Fibroblast of skin of abdomen (primary cell): ENCODE measurements at places on chromosomes 3 and 15.

DNA sequence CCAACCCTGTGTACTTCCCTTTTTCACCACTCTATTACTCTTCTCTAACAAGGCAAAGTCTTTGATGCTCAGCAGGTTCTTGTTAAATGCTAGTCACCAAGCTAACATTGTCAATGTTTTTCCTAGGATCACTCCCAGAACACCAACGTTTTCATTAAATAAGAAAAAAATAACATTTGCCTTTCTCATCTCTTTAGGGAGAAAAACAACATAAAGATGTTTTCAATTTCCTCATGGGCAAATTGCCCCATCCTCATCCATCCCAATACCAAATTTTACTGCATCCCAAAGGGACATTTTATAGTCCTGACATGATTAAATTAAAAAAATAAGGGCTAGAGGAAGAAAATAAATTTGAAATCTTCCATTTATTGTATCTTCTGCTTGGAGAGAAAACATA, 106.5 kb downstream of the SUCNR1 start:
- peak; percentile 37 for DNase-seq

GRCh38 chr3:107110596-107111305, 266.5 kb upstream of the CCDC54 start:
- no peak for DNase-seq

DNA sequence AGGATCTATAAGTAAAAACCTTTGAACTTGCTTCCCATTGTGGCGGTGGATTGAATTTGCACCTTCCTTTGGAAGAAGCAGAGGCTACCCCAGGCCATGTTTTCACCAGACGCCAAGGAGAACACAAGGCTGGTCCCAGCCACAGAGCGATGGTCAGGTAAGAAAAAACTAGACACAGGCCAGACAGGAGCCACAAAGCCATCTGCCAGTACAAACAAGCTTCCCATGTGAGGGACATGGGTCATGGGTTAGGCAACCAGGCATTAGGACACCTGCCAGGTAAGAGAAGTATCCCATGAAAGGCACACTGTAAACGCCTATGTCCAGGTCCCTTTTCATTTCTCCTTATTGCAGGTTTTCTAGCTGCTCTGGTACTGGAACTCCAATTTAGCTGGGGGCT, 190.2 kb downstream of the KLF13 start:
- no peak for DNase-seq

DNA sequence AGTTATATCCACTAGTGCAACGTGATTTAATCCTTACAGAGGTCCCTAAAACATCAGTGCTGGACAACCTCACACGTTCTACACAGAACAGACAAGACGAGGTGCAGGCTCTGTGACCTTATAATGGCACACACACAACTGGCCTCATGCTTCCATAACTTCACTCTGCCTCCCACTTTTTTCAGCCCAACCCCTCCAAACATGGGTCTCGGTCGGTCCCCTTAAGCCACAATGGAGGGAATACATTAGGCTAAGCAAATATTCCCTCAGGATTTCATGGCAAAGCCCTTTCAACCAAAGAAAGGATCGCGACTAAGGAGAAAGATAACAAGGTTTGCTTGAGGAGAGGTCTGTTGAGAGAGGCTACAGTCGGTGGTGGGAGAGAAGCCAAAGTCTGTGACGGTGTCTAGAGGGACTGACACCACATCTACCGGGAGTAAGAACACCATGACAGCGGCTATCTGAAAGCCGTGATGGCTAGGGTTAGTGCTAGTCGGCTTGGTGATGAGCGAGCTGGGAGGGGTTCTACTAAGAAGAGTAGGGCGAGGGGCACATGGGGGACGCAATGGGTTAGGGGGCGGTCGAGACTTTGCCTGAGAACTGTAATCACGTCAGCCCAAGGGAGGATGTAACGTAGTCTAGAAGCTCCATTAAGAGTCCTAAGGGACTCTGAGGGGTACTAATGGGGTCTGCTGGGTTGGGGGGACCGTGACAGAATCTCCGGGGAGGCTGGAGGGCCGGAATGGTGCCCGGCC, 1.0 kb downstream of the MYO9A start:
- DNase-seq: peak; percentile 6

DNA sequence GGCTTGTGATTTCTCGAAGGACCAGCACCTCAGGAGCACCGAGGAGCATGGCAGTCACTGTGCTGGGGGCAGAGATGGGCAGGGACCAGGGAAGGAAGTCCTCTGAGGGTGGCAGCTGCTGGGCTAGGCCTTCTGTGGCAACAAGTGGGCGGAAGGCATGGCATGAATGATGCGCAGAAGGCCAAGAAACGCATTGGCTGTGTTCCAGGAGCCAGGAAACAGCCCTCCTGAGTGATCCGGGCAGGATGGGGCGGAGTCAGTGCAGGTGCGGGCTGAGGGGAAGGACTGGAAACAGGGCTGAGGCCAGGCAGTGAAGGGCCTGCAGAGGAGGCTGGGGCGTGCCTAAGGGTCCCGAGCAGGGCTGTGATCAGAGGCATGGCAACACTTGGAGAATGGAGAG, 23.6 kb downstream of the MRPS11 start:
- DNase-seq: no peak

DNA sequence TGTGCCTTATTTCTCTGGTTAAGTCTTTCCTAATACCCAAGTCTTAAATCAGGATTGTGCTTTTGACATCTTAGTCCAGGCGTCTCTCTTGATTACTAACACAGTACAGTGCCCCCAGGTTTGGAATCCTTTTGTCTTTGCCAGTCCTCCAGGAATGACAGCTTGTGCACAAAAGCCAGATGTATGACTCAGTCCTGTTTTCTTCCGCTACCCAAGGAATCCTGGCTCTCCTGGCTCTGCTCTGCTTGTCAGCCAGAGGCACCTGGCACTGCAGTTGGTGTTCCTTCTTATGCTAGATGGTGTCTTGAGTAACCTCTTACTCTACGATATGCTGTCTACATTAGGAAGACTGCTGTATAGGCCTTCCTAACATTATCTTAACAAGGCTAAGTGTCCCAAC, 728.2 kb upstream of the NECTIN3 start:
- peak; percentile 56 for DNase-seq

- DNase-seq: no peak
These were observed 247.1 kb upstream of the LMCD1 start for GRCh38 chr3:8254489-8254888.
